Epithelial cell of proximal tubule (primary cell): ENCODE measurements at places on chromosomes 12 and 14.

DNA sequence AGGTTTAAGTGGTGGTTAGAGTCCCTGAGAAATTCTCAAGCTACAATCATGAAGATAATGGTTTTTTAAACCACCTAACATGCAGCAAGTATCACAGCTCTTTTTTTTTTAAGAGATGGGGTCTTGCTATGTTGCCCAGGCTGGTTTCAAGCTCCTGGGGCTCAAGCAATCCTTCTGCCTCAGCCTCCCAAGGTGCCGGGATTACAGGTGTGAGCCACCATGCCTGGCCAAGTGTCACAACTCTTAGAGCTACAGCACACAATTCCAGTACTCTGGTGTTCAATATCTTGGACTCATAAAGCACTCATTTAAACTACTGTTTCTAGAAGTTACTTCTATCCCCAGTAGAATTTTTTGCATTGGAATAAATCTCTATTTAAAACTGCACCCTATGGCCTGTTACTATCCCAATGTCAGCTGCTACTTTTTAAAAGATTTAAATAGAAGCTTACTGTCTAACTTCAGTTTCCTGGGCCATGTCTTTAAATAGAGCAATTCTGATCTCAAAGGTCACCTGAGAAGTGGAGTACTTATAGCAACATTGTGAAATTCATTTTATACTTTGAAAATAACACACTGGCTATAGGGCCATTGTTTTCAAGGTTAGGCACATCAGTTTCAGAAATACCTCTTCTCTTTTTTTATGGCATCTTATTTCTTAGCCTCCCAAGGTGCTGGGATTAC is 10.3 kb downstream of the LYSET start:
- DNase-seq = no peak

DNA sequence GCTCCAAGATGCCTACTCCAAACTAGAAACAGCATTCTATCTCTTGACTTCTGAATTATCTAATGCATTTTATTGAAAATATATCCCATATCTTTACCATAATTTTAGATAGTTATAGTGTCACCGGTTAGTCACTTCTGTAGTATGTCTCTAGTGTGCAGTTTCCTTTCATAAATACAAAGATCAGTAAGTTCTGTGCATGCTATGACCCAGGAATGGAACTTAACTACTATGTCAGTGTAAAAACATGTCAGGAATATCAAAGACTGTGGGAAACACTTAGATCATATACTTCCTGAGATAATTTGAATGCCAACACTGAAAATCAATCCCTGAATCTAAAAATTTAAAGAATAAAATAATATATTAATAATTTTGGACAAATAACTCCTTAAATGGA is 237.6 kb downstream of the ATXN7L3B start:
- DNase-seq = no peak

DNA sequence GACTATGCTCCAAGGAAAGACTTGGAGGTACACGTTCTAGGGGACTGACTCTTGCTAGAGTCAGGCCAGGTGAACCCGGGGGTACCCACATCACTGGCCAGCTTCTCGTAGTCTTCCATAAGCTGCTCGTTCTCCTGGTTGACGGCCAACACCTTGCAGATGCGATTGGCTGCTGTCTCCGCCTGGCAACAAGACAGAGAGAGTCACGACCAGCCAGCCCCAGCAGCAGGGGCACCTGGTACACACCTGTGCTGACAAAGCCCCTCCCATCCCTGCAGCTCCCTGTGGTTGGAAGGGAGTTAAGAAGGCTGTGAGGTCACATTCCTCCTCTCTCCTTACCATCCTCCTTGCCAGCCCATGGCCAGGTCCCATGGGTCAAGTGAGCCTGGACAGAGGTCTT is 85.5 kb downstream of the ACTN1 start:
- DNase-seq = no peak

DNA sequence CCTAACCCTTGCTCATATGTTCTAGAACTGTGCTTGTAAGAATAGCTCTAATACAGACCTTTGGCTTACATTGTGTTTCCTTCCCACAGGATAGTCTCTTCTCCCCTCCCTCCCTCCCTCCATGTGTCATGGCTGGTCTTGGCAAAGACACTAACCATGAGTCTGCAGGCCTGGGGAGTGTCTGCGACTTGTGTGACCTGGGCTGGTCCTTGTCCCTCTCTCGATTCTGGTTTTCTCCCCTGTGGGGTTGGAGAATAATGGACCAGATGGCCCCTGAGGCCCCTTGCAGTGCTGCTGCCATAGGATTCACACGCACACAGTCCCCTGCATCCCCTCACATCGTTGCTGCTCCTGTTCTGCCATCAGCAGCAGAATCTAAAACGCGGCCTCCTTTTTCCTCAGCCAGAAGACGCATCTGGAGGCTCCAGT is 30.3 kb downstream of the DEGS2 start:
- no peak for DNase-seq

- DNase-seq = no peak
These were observed 12.5 kb downstream of the PGAM5 start for GRCh38 chr12:132723015-132723763.

DNA sequence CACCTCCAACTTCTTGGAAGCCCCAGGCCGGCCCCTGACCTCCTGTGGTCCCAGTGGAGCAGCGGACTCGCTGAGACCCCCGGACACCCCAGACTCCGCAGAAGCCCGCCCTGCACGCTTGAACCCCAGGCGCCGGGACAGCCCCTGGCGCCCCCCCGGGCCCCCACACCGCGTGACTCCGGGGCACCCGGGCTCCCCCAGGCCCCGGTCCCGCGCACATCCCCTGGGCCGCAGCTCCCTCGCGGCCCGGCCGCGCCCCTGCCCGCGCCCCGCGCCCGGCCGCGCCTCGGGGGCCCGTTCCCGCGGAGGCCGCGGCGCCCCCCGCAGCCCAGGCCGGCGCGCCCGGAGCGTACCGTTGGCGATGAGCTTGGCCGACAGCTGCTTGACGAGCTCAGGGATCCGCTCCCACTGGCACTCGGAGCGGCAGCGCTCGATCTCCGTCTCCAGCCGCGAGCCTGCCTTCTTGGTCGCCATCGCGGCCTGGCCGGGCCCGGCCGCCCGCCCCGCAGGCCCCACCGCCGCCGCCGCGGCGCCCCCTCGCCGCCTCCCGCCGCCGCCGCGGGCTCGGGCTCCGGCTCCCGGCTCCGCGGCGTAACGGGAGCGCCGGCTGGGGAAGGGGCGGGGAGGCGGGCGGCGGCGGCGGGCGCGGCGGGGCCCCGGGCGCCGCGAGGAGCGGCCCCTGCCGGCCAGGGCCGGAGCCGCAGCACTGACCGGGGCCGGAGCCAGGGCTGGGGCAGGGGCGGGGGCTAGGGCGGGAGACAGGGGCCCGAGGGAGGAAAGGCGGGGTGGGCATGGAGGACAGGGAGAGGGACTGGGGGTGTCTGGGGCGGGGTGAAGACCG is at the start of gene TTC7B:
TSS of gene TTC7B (minus strand) at position 609 of the 841 bp plus-strand sequence. CDS start at position 474, 135 bp downstream.
- no peak for DNase-seq

DNA sequence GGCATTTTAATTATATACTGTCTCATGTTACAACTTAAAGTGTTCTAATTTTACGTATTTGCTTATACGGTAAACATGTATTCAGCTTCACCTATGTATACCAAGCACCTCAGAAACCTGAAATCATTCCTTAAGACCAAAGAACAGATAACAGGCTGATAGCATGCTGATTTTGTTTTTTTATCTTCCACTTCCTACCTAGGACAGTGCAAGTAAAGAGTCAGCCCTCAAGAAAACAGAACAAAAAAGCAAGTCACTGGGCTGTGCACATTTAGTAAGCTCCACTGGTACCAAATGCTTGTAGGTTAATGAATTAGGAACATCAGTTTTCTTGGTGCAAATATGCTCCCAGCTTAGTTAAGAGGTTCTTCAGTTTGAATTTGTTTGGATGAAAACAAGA is 611.3 kb downstream of the VRK1 start:
- DNase-seq = no peak

GRCh38 chr12:76702946-76703345 is 61.0 kb upstream of the ZDHHC17 start:
- no peak for DNase-seq

- no peak for DNase-seq
These were observed 2.7 kb upstream of the RIMKLB start for GRCh38 chr12:8695116-8695515.

DNA sequence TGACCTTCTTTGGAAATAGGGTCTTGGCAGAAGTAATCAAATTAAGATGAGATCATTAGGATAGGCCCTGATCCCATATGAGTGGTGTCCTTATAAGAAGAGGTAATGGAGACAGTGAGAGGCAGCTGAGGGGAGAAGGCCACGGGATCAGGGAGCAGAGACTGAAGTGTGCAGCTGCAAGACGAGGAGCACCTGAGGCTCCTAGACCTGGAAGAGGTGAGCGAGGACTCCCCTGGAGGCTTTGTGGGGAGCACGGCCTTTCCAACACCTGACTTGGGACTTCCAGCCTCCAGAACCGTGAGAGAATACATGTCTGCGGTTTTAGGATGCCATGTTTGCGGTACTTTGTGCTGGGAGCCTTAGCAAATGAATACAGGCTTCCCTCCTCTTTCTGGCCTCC is 37.5 kb downstream of the LRTM2 start:
- no peak for DNase-seq

DNA sequence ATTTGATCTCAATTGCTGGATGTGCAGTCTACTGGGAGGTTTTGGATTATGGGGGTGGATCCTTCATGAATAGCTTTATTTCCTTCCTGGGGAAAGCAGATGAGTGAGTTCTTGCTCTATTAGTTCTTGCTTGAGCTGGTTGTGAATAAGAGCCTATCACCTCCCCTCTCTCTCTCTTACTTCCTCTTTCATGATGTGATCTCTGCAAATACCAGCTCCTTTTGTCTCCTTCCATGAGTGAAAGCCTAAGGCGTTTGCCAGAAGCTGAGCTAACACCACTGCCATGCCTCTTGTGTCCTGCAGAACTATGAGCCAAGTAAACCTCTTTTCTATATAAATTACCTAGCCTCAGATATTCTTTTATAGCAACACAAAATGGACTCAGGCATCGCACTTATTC is 302.7 kb downstream of the CCER1 start:
- DNase-seq = no peak

DNA sequence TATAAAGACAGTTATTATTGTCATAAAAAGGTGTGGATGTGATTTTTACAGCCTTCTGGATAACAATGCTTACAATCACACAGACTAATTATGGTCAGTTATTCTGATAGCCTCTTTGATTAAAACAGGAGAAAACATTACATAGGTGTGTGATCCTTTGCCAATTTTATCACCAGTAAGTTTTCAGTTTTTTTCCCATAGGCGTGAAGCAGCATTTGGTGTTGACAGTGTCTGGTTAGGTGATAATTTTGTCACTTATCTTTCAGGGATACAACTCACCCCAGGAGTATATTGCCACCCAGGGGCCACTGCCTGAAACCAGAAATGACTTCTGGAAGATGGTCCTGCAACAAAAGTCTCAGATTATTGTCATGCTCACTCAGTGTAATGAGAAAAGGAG is 208.8 kb downstream of the EPS8 start:
- no peak for DNase-seq

DNA sequence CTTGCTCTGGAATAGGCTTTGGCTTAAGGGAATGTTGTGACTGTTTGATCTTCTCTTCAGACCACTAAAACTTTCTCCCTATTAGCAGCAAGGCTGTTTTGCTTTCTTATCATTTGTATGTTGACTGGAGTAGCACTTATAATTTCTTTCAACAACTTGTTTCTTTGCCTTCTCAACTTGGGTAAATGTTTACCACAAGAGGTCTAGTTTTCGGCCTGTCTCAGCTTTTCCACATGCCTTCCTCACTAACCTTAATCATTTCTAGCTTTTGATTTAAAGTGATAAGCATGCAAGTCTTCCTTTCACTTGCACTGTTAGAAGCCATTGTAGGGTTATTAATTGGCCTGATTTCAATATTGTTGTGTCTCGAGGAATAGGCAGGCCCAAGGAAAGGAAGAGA is 126.7 kb upstream of the AEBP2 start:
- no peak for DNase-seq

DNA sequence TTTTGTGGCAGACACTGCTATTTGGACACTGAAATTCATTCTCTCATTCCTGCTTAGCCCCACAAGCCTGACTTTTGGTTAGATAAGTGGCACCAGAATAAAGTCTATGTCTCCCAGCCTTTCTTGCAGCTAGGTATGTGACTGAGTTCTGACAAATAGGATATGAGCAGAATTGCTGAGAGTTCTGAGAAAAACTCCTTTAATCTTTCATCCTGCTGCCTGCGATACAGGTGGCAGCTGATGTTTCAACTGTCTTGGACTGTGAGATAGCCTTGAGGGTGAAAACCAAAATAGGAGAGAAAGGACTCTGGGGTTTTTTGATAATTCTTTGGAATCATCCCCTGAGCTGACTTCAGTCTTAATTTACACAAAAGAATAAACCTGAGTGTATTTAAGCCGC is 55.8 kb downstream of the MBIP start:
- no peak for DNase-seq

- no peak for DNase-seq
These were observed 31.7 kb downstream of the ANO2 start for GRCh38 chr12:5913387-5913786.

GRCh38 chr12:54082397-54082892 is 28.8 kb downstream of the HOXC4 start:
- DNase-seq = no peak

DNA sequence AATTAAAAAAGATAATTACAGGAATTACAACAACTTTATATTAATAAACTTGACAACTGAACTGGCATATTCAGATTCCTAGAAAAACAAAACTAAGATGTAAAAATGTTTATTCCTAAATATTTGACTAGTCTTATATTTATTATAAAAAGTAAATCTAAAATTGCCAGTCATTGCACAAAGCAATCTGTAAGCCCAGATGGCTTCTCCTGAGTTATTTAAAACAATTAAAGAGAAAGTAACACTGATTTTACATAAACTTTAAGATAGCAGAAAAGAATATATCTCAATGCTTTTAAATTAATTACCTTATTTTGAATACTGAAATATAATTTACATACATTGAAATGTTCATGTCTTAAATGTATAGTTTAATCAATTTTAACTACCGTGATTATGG is 434.1 kb upstream of the RPL10L start:
- DNase-seq = no peak

GRCh38 chr14:37036669-37037341 is 135.6 kb downstream of the SLC25A21 start:
- DNase-seq = no peak

DNA sequence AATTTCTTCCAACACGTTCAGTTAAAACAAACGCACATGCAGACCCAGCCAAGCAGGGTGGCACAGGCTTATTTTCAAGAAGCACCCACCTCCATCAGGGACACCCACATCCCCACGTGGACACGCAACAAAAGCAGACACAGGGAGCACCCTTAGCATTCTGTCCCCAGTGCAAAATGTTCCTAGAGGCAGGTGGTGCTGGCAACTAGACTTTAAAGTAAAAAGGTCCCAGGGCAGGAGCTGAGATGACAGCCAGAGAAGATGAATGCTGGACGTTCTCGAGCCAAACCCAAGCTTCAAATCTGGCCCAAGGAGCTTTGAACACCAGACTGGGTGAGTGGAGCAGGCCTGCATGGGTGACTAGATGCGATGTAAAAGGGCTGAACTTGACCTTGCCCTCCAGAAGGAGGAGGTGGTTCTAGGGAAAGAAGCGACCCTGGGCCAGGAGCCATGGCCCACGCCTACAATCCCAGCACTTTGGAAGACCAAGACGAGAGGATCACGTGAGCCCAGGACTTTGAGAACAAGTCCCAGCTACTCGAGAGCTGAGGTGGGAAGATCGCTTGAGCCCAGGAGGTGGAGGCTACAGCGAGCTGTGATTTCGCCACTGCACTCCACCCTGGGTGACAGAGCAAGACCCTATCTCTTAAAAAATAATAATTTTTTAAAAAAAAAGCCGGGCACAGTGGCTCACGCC is 47.3 kb downstream of the KDM2B start:
- DNase-seq = no peak
